GM06990 (cell line): ENCODE measurements at places on chromosomes 3 and 15.

- DNase-seq, result no peak
Observed at GRCh38 chr3:37479981-37480380, 305.6 kb upstream of the LRRFIP2 start.

- no peak for DNase-seq
Observed at GRCh38 chr15:51004103-51004551, 90.6 kb downstream of the TNFAIP8L3 start.

- DNase-seq, result no peak
Observed at GRCh38 chr3:153927107-153927506, 194.1 kb upstream of the ARHGEF26 start.

DNA sequence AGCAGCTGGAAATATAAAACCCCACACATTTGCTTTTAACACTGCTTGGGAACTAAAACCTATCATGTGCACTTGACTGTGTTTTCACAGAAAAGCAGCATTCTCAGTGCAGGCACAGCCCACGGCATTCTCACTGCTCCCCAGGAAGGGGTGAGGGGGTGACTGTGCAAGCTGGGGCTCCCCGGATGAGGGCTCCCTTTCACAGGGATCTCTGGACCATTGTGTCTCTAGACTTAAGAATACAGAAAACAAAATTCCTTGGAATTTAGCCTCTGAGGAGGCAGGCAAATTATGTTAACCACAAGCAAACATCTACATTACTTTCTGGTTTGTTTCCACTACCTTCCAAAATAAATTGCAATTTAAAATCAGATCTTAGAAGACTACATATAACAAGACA, 100.3 kb downstream of the FSIP1 start:
- DNase-seq, result no peak

DNA sequence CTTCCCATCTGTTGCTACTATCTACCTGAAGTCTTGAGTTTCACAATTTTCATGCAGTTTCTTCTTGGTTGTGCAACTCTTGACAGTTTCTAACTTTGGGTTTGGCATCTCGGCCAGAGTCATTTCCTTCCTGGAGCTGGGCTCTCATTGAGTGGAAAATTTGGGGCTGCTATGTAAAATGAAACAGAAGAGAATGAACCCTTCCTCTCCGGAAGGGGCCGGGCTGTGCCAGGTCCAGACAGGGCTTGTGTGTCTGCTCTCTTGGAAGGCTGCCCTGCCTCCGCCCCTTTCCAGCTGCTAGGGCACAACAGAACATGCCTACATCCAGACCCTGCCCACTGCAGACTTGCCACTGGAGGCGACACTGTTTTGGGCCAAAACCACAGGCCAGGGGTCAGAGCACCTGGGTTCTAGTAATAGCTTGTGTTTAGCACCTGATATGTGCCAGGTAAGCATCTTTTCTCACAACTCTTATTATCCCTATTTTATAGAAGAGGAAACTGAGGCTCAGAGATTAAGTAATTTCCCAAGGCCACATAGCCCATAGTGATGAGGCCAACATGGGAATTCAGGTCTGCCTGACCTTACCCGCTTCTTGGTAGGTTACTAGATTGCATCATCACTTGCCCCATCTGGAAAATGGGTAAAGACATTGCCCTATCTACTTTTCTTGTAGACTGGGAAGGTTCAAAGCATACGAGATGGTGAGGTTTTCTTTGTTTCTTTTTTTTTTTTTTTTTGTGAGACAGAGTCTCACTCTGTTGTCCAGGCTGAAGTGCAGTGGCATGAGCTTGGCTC, 25.0 kb downstream of the IRAK2 start:
- DNase-seq, result no peak

GRCh38 chr3:169250000-169250399, 413.5 kb downstream of the MECOM start:
- no peak for DNase-seq

DNA sequence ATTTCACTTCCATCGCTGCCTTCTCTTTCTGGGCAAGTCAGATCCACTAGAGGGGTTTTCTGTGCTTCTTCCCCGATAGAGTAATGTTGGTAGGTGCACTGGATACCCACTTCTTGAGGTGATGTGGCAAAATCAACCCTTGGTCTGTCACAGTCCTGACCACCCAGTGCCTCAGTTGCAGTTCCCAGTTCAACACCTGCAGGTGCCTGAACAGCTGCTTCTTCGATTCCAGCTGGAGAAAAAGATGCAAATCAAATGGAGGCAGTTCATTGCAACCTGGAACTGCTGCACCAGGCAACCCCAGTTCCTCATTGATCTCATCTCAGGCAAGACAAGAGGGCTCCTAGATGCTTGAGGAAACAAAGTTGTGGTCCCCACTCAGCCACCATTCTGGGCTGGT, 186.6 kb downstream of the UBE2E2 start:
- peak; percentile 22 for DNase-seq

DNA sequence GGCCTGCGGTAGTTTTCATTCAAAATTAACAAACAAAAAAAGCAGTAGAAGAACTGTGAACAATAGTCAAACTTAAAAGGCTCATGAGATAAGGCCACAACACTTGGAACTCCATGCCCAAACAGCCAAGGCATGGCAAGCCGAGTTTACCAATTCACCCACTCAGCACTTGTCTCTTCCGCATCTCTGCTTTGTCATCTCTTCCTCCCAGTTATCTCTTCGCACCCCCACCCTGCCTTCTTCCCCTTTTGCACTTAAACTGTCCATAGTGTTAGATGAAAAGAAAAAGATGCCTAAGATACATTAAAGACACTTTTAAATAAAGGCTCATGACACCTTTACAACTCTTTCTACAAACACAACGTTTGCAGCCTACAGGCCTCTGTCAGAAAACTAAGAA, 11.1 kb downstream of the TLE3 start:
- no peak for DNase-seq

- no peak for DNase-seq
Observed at GRCh38 chr3:49469037-49469935, 781 bp upstream of the DAG1 start.

- no peak for DNase-seq
Observed at GRCh38 chr3:65406470-65406869, 632.2 kb downstream of the MAGI1 start.

DNA sequence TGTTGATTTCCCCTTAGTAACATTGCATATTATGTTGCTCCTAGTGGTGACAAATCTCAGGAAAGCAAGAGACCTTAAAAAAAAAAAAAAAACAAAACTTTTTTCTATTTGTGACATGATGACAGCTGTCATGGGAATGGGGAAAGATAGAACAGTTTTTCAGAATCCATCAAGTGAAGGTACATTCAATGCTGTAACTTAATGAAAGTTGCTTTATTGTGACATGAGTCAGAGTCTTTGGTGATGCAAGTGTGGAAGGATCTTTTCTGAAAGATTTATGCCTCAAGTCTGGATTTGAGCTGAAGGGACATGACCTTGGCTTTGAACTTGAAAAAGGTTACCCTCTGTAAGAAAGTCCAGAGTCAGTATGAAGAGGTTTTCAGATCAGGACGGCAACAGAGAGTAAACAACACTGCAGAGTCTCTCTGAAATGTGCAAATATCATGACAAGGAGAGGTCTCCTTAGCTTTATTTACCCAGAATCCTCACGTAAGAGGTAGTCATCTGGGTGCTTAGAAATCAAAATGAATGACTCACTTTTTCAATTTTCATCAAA, 424.7 kb downstream of the CNTN4 start:
- DNase-seq, result no peak

DNA sequence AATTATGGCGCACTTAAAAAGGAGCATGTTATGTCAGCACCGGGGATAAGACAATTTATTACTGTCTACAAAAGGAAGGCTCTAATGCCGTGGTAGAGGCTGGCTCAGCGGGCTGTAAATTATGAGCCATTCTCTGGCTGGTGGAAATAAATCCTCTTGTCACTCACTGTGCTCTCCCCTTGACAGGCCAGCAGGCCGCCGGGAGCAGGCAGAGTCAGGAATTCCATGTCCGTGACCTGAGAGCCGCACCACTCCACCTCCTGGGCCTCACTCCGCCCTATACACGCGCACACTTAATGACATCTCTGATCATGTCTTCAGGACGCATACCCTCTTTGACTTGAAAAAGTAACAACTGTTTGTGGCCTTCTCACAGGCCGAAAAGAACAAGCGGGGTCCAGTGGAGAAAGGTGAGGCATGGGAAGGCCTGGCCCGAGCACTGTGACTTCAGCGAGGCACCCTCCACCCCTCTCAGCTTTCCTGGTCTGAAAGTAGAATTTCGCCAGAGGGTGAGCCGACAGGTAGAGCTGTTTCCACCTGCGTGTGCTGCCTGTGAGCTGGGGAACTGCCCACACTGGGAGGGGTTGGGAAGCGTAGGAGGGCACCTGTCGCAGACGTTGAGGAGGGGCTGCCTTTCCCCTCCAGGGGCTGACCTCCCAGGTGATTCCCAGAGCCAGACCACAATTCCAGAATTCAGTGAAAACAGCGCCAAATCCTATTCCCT, 13.2 kb upstream of the PCSK6 start:
- DNase-seq, result no peak

GRCh38 chr3:186255703-186256331, 106.2 kb downstream of the DGKG start:
- peak; percentile 54 for DNase-seq

- no peak for DNase-seq
Observed at GRCh38 chr15:60745469-60746061, 266.6 kb upstream of the ICE2 start.

DNA sequence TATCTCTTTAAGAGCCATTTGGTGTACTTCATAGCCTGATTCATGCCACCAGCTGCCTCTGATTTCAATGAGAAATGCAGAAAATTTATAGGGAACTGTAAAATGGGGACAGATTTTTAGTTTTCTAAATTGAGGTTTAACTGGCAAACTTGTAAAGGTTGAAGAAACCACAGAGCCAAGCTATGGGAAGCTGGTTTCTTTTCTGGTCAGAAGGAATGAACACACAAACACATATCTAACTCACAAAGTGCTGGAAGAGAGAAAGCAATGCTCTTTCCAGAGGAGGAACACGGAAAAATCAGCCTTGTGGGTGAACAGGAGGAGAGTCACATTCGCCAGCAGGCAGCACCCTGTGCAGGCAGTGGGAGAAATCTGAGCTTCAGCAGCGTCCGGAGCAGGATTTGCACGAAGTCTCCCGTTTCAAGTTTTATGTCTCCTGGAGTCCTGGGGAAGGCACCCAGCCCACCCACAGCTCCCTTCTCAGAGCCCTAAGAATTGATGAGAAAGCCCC, 481 bp downstream of the MASP1 start:
- no peak for DNase-seq

DNA sequence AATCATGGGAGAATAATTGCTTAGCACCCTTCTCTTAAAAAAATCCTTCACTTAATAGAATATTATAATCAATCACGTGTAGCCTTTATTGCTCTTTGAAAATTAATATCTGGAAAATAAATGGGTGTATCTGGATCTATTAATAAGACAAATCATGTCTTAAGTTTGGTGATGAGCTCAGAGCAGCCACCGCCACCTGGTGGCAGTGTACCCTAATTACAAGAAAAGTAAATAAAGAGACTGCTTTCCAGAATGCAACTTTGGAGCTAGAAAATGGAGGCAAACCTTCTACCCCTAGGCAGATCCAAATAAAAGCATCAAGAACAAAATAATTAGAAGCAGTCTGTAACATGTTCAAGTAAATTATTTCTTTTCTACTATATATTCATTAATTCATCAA, 43.5 kb downstream of the EPHB1 start:
- DNase-seq, result no peak

DNA sequence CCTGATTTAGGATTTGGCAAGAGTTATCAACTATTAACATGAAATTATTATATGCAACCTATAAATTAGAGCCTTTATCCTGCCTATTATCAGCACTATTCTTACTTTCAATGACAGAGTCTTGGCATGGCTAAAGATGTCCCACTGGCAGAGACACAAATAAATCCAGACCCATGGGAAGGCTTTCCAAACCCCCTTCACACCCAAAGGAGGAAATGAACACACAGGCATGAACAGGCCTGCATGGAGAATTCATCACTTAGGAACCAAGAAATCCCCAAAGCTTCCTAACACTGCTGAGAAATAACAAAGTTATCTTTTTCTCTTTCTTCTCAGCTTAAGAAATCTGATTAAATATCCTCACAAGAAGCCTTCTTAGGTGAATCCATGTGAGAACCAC, 213.9 kb downstream of the OCA2 start:
- DNase-seq, result no peak

GRCh38 chr15:29790607-29791006, 31.7 kb downstream of the TJP1 start:
- no peak for DNase-seq

- no peak for DNase-seq
Observed at GRCh38 chr3:69020424-69020823, 6.9 kb upstream of the EOGT start.

- DNase-seq, result no peak
Observed at GRCh38 chr15:37582852-37583251, 351.6 kb upstream of the TMCO5A start.

DNA sequence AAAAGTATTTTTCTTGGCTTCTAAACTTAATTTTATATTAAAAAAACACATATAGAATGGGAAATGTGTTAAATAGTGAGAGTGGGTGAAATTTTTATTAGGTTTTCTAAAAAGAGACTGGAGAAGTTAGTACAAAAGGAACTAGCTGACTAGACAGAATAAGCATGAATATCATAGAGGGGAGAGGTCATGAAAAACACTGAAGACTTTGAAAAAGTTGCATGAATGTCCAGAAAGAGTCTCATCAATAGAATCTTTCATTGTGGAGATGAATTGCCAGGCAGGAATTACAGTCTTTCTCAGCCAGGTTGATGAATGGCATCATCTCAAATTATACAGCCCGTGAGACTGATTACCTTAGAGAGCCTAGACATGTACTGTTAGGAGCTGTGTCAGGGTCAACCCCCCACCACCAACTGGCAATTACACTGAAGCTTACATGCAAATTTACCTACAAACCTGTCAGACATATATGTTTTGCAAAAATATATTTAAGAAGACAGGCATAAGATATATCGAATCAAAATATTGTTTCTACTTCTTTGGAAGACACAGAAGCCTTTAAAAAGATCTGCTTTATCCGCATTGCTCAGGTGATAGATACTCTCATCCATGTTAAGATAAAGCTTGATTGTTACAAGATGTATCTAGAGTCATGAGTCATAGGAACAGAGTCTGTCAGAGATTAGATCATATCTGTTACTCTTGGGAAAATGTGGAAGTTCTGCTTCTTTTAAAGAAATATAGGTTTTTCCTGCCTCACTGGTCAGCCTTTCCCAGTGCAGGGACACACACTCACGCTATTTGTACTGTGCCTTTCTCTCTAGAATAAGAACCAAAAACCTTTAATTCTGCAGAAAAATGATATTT, 34.8 kb upstream of the PFN2 start:
- no peak for DNase-seq

- no peak for DNase-seq
Observed at GRCh38 chr3:15110206-15110605, 11.3 kb upstream of the RBSN start.

- DNase-seq, result peak; percentile 44
Observed at GRCh38 chr3:31462050-31462569, 70.6 kb upstream of the STT3B start.
